ENCODE measurements at places on chromosomes 2 and 18.

- no peak for DNase-seq
Measured at GRCh38 chr2:165584126-165584654, 114.7 kb downstream of the CSRNP3 start.

DNA sequence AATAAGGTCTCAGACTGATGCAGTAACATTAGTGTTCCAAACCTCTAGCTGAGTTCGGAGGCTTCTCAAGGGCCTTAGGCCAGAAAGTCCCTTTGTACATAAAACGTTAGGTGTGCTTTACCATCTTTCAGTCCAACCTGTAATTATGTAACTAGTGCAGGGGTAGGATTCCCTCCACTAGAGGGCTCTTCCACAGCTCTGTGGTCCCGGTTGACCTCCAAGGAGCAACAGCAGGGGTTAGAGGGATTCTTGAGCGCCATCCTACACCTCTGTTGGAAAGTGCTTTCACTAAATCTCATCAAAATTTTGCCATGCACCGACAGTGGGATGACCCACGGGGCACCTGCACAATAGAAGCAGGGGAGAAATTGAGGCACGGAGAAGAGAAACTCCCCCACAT lies 155.8 kb upstream of the LRP1B start:
- peak; percentile 7 for DNase-seq

- peak; percentile 87 for DNase-seq
Measured at GRCh38 chr2:195575879-195576401, 81.1 kb upstream of the SLC39A10 start.

DNA sequence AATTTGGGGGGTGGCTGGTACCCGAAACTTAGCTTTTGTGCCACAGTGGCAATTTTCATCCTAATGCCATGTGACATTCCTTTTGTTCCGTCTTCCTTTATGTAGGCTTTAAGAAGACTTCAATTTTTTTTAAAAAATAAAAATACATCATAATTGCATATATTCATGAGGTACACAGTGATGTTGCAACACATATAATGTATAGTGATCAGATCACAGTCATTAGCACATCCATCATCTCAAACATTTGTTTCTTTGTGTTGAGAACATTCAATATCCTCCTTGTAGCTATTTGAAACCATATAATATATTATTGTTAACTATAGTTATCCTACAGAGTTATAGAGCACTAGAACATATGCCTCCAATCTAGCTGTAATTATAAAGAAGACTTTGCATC lies 6.0 kb upstream of the CLIP4 start:
- DNase-seq = no peak

DNA sequence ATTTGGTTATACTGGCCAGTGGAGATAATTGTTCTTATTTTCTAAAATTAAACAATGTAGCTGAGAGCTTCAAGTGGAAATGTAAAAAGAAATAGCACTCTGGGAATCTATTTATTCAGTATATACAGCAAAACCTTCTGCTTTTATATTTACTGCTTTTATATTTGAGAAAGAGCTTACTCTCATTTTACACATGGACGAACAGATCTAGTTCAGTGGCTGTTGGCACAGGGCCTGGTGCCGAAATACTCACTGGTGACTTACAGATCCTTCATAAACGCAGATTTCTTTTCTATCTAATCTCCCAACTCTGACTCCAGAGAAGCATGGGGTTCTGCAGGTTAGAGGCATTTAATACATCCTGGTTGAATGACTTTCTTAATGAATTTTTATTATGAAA lies 266.2 kb downstream of the ASXL3 start:
- no peak for DNase-seq

GRCh38 chr2:50865235-50865634 lies 166.7 kb downstream of the NRXN1 start:
- DNase-seq = no peak

DNA sequence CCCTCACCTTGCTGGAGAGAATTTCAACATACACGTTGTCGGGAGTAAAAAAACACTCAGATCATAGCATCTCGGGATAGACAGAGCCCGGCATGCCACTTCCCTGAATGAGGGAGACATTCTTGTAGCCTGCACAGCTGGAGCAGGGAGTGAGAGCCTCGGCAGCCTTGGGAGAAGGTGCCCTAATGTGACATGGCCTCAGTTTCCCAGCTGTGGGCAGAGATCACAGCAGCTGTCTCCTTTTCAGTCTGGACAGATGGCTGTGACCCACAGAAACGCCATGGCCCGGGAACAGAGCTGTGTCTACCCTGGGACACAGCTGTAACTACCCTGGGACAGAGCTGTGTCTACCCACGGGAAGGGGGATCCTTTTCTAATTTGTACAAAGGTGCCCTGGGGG lies 55.9 kb downstream of the HS1BP3 start:
- DNase-seq = no peak

GRCh38 chr2:190648289-190649034 lies 421 bp upstream of the NAB1 start:
- peak; percentile 84 for DNase-seq

GRCh38 chr2:126665483-126665882 lies 9.5 kb downstream of the GYPC start:
- DNase-seq = no peak

DNA sequence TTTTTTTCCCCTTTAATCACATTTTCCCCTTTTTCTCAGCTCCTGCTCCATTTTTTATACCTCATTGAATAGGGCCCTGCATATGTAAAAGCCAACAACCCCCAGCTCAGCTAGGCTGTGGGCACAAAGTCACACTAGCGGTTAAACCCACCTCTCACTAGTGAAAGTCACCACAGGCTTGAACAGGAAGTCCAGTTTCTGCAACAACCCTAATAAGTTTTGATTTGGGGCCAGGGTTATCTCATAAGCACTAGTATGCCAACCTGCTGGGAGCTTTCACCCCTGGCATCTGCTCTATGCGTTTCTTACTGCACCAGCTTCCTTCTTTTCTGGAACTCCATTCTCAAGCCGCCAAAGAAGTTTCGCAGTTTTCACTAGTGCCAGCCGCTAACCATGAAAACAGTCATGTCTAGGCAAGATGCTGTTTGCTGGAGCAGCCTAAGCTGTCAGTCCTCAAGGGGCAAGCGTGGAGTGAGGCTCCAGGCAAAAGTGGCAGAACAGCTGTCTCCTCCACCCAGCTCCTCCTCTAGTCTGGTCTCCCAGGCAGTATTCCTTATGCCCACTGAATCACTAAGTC lies 197.0 kb upstream of the MEIS1 start:
- no peak for DNase-seq

DNA sequence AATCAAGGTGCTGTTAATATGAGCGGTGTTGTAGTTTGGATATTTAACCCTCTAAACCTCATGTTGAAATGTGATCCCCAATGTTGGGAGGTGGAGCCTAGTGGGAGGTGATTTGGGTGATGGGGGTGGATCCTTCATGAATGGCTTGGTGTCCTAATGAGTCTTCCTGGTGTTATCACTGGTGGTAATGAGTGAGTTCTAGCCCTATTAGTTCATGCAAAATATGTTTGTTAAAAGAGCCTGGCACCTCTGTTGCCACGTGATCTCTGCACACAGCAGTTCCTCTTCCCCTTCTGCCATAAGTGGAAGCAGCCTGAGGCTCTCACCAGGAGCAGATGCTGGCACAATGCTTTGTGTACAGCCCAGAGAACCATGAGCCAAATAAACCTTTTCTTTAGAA lies 158.4 kb downstream of the FMNL2 start:
- no peak for DNase-seq

GRCh38 chr2:229159405-229159804 lies 111.7 kb downstream of the PID1 start:
- no peak for DNase-seq

DNA sequence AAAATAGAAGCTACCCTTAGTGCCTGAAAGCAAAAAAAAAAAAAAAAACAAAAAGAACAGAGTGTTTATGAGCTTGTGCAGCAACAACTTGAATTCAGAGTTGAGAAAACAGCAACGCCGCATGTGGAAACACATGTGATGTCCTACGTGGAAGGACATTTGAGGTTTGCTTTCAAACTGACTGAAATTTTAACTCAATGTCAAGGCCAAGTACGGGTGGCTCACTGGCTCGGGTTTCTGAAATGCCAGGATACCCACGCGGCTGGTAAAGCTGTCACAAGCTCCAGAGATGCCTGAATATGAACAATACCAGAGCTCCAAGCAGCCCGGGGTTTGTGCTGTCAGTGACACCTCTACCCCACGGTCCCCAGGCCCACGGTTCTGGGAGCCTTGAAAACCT lies 72.2 kb upstream of the THOC1 start:
- no peak for DNase-seq

GRCh38 chr2:55115761-55116597 lies 65.7 kb upstream of the RTN4 start:
- DNase-seq = no peak

- no peak for DNase-seq
Measured at GRCh38 chr18:27772081-27772480, 404.8 kb downstream of the CDH2 start.

GRCh38 chr2:150427298-150427697 lies 60.2 kb downstream of the RND3 start:
- DNase-seq = no peak

DNA sequence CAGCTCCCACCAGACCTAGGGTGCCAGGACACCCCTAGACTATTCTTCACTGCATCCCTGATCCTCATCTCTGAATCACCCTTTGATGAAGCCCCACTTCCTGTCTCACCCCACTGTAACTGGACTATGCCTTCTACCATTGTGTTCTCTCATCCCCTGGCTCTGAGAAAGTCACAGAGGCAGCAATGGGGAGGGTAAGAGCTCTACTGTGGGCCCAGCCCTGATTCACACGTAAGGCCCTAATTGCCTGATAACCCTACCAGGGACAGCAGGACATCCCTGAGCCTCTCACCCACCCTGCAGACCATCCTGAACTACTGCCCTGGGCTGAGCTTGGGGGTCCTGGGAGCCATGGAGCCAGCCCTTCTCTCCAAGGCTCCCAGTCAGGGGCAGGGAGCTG lies 1.5 kb upstream of the PROM2 start:
- no peak for DNase-seq

DNA sequence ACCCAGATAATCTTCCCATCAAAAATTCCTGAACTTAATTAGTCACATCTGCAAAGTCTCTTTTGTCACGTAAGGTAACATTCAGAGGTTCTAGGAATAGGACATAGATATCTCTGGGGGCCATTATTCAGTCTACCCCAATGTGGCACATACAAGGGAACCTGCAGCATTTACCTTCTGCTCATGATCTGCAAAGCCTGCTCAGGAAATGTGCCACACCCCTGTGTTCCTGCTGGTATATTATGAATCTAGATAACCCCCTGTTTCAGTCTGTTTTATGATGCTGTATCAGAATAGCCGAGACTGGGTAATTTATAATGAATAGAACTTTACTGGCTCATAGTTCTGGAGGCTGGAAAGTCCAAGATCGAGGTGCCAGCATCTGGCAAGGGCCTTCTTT lies 103.5 kb downstream of the ARL4C start:
- DNase-seq = no peak

GRCh38 chr2:186031229-186031628 lies 292.6 kb downstream of the FSIP2 start:
- DNase-seq = no peak

DNA sequence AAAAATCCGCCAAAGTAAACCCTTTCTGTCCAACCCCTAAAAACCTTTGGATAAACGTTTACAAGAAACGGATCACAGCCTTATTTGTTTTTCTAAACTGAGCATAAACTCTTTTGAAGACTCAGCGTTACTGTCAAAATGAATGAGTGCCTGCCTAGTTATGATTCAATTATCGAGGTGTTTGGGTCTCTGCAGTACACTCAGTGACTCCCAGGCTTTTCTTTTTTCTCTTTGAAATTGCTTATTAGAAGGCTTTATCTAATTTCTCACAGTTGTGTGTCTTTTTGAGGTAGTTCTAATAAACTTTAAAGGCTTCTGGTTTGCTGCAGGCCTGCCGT lies 663 bp downstream of the RHBDD1 start:
- DNase-seq = peak; percentile 9

DNA sequence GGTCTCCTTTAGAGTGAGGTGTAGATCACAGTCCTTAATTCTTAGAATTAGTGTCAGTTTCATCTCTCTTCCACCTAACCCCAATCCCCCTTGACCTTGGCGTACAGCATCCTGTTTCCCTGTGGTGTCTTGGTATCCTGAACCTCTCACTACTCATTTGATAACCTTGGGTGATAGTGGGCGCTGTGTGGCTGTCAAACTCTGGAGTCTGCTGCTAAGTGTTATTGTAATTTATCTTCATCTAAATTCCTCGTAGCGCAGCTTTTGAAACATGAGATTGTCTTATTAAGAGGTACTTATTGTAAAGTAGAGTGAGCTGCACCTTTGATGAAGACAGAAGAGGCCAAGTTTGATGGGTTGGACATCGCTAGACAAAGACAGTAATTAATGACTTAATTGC lies 222.6 kb upstream of the SPRED2 start:
- DNase-seq = no peak

DNA sequence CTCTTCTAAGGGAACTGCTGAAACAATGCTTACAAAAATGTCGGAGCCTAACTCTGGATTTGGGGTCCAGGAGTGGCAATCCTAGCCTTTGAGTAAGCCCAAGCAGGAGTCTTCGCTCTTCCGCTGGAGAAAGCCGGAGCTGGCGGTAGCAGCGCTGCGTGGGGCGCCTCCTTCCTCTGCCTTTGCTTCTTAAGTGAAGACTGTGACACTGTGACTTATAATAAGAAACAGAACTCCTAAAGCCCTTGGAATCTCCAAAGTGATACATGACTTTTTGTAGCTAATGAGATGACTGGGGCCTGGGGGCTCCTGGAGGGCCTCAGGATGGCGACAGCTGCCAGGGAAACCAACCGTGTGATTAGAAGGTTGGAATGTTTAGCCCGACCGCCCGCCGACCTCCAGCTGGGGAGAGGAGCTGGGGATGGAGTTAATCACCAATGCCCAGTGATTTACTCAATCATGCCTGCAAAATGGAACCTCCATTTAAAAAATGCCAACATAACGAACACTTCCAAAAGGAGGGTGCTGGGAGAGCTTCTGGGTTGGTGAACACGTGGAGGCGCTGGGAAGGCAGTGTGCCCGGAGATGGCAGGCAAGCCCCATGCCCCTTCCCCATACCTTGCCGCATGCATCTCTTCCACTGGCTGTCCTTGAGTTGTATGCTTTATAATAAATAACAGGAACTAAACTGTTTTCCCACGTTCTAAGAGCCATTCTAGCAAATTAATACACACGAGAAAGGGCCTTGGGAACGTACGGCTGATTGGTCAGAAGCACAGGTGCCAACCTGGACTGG lies 29.0 kb upstream of the MAL start:
- DNase-seq = no peak

DNA sequence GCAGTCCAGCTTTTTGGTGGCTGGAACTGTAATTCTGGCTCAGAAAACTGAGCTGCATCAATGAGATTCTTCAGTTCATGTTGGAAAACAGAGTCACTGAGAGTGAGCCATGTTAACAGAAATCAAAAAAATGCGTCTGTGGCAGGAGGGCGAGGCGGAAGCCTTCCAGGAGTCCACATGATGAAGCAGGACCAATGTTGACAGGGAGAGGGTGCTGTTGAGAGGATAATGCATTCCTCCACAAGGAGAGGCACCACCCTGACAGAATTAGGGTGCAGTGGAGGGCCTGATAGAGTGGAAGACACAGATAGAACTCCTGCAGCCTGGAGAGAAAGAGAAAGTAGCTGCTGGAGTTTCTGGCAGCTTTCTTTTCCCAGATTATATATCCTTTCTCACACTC lies 111.5 kb downstream of the MGAT5 start:
- no peak for DNase-seq

Data from DND-41 (cell line).